Hepatocyte (in vitro differentiated cells): ENCODE measurements at places on chromosomes 11 and 22. TPM values are rescaled to one million over a fixed set of nuclear protein-coding genes. Genes with fewer than 3 reads are reported as not detected.

GRCh38 chr11:57353852-57354251 lies 15.7 kb downstream of the P2RX3 start:
- no peak overlapping the region for H3K4me3 ChIP-seq
- no peaks in the 10 kb centered on the region for H3K27me3 ChIP-seq

DNA sequence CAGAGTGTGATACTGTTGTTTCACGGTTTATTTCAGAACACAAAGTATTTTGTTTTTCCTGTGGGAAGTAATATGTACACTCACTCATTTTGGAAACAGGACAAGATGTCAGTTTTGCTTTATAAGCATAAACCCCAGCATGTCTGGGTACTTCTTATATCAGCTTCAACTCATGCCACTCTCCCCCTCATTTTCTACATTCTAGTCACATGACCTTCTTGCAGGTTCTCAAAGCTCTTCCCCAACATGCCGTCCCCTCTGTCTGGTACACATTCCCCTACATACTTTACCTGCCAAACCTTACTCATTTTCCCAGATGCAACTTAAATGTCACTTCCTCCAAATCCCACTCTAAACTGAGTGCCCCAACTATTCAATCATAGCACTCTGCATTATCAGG lies 1.6 kb upstream of the CTR9 start:
- no peak overlapping the region for H3K27ac ChIP-seq
- DNase-seq = no peak
- peaks cover 8% of the 10 kb centered on the region for H3K4me1 ChIP-seq

DNA sequence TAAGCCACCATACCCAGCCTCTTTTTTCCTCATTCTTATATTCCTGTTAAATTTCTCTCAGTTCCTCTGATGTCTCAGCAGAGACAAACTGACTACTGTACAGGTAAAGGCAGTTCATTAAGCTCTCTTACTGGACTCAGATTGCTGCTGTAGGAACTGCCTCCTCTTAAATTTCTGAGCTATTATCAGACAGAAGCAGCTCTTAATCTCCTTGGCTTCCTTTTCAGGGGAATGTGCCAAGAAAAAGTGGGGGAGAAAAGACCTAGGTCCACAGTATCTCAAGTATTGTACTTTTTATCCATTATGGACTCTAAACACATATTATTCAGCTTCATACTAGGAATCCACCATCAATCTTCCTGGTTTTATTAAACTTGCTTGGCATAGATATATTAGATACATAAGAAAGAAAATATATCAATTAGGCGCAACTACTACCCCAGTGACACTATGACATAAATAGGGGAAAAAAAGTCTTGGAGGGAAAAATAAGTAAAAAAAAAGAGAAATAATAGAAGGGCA lies 26.1 kb downstream of the MRTFA start:
- no peak overlapping the region for H3K4me3 ChIP-seq
- no peak overlapping the region for H3K27ac ChIP-seq
- no peak for DNase-seq
- H3K27me3 ChIP-seq = no peaks in the 10 kb centered on the region
- H3K4me1 ChIP-seq = peaks cover 17% of the 10 kb centered on the region
- H3K36me3 ChIP-seq = no peaks in the 10 kb centered on the region

Gene CREB3L1
- polyA plus RNA-seq = 275 and 276 TPM in 2 replicates

Gene MAPK12
- polyA plus RNA-seq = 33.8 and 51.4 TPM in 2 replicates

Gene NPAS4
- 0.31 TPM in 1 of 2 replicates, not detected in the other for polyA plus RNA-seq
